T-helper 2 cell treated with Interferon-gamma antibody and Interleukin-4, amounts not matched to agents 5 μg/mL and 100 μg/mL, for 36 hours (primary cell): ENCODE measurements at places on chromosomes 6 and 20.

DNA sequence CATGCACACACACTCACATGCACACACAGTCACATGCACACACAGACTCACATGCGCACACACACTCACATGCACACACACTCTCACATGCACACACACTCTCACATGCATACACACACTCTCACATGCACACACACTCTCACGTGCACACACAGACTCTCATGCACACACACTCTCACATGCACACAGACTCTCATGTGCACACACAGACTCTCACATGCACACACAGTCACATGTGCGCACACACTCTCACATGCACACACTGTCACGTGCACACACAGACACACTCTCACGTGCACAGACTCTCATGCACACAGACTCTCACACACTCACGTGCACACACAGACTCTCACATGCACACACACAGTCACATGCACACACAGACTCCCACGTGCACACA is 36.6 kb upstream of the VSX1 start:
- H3K27me3 ChIP-seq = peaks cover 17% of the 10 kb centered on the region
- H3K4me1 ChIP-seq = no peaks in the 10 kb centered on the region
- H3K27ac ChIP-seq = no peak overlapping the region
- H3K36me3 ChIP-seq = no peaks in the 10 kb centered on the region
- H3K4me3 ChIP-seq = no peak overlapping the region

DNA sequence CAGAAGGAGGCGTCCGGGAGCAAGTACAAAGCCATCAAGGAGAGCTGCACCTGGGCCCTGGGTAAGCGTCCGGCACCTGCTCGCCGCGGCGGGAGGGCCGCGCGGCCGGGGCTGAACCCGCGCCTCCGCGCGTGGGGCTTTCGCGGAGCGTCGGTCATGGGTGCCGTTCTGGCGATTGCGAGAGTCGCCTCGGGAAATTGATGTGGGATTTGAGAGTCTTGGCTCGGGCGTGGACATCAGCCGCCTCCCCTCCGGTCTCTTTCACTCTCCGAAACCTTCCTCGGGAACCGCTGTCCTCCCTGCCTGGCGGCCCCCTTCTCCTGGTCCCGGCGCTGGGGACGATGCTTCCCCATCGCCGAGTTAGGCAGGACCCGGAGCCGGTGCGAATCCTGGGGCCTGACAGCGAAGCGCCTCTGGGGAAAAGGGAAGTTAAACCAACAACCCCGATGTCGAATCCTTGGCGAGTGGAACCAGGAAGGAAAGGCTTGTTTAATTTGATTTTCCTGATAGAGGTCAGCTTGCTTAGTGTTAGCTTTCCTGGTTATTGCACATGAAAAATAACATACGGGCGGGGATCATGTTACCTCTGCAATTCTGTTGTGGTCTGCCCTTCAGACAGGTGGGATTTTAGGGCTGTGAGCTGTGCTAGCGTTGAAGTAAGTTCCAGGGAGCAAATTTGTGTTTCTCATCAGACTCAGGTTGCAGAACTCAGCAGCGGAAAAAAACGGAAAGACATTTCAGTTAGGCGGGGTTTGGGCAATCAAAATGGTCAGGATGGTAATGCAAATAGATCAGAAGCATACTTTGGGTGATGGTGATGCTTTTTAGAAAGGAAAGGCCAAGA is 594 bp downstream of the ARFGEF3 start:
- H3K4me3 ChIP-seq = peak overlapping the region; percentile 68
- no peak overlapping the region for H3K27ac ChIP-seq
- no peaks in the 10 kb centered on the region for H3K36me3 ChIP-seq
- DNase-seq = no peak

- H3K4me3 ChIP-seq = no peak overlapping the region
- no peaks in the 10 kb centered on the region for H3K27me3 ChIP-seq
- no peaks in the 10 kb centered on the region for H3K36me3 ChIP-seq
- H3K4me1 ChIP-seq = peaks cover 14% of the 10 kb centered on the region
Observed at GRCh38 chr6:34736823-34737222, 20.5 kb upstream of the SNRPC start.

GRCh38 chr6:147057188-147057587 is 147.0 kb upstream of the STXBP5 start:
- no peak overlapping the region for H3K4me3 ChIP-seq
- DNase-seq = no peak
- no peaks in the 10 kb centered on the region for H3K36me3 ChIP-seq
- H3K27ac ChIP-seq = no peak overlapping the region
- no peaks in the 10 kb centered on the region for H3K4me1 ChIP-seq

DNA sequence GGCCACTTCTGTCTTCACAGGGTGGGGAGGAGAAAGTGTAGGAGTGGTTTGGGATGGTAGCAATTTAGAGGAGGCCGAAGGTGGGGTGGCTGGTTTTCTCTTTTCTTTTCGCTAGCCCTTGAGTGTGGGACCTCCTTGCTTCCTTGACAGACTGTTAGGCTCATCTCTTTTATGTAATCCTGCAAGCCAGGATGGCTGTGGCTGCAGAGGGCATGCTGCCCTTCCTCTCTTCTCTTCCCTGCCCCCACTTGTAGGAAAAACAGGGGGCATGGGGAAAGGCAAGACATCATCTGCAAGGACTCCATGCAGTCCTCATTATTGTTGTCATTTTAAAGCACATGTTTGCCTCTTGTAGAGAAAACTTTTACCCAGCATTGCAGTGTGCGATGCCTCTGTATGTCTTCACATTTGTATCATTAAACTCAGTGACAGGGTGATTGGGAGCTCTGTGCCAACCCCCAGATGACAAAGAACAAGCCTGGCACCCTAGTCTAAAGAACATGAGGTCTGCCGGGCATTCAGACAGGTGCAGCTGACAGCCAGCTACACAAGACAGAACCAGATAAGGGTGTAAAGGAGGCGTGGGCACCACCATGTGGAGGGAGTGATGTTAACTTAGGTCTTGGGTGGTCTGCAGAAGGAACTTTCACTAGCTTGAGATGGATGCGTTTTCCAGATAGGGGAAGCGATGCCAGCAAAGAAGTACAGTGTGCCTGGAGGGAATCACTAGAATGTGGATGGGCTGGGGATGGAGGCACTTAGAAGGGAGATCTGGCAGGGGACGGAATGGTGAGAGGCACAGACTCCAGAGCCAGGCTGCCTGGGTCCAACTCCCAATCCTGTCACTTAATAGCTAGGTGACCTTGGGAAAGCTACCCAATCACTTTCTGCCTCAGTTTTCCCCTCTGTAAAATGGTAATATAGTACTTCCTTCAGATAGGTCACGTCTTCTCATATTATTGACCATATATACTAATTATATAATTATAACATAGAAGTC is 207.6 kb downstream of the TBC1D7 start:
- peaks cover 14% of the 10 kb centered on the region for H3K27me3 ChIP-seq
- DNase-seq = no peak
- H3K27ac ChIP-seq = no peak overlapping the region
- no peaks in the 10 kb centered on the region for H3K4me1 ChIP-seq

DNA sequence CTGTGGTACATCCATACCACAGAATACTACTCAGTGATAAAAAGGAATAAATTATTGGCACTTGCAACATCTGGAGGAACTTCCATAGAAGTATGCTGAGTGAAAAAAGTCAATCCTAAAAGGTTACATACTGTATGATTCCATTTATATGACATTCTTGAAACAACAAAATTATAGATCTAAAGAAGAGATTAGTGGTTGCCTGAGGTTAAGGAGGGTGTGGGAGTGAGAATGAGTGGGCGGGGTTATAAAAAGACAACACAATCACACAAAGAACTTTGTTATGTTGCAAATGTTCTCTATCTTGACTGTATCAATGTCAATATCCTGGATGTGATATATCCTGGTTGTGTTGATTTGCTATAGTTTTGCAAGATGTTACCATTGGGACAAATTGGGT is 21.2 kb downstream of the SNRPB start:
- DNase-seq = peak; percentile 55
- H3K36me3 ChIP-seq = no peaks in the 10 kb centered on the region
- H3K4me3 ChIP-seq = no peak overlapping the region
- peaks cover 6% of the 10 kb centered on the region for H3K27me3 ChIP-seq
- peaks cover 16% of the 10 kb centered on the region for H3K4me1 ChIP-seq
- no peak overlapping the region for H3K27ac ChIP-seq

DNA sequence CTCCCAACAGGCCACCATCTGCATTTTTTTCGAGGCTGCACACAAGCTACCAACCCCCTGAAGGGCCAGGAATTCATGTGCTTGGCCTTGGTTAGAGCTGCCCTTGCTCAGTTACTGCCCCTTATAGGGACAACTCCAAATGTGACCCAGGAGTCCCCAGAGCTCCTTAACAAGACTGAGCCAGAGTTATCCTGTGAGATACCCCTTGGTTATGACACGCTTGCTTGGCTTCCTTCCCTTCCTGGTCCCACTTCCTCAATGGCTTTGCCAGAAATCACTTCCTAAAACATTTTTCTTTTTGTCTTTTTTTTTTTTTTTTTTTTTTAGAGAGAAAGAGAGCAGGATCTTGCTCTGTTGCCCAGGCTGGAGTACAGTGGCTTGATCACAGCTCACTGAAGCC is 8.9 kb downstream of the TREM1 start:
- DNase-seq = no peak
- H3K4me1 ChIP-seq = peaks cover 8% of the 10 kb centered on the region
- H3K27ac ChIP-seq = no peak overlapping the region
- no peak overlapping the region for H3K4me3 ChIP-seq

DNA sequence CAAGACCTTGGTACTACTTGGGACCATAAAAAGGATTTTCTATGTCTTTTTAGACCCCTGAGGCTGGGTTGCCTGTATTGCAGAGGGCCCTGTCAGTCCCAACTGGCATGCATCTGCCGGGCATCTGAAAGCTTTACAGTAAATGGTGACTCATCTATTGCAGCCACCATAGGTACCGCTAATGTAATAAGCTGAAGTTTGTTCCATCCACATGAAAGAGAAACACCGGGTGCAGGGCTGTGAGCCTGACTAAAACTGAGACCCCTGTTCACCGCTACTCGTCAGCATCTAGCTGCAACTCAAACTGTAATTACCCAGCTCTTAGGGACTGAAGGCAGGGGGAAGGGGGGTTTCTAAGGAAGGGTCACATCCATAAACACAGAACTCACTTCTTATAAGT is 49.5 kb downstream of the TRERF1 start:
- H3K36me3 ChIP-seq = peaks cover 25% of the 10 kb centered on the region
- H3K27me3 ChIP-seq = no peaks in the 10 kb centered on the region
- H3K4me3 ChIP-seq = peak overlapping the region; percentile 49
- H3K4me1 ChIP-seq = peaks cover 55% of the 10 kb centered on the region
- H3K27ac ChIP-seq = peak overlapping the region; percentile 70
- peak; percentile 70 for DNase-seq

GRCh38 chr20:49573900-49574416 is 6.0 kb upstream of the PTGIS start:
- peaks cover 9% of the 10 kb centered on the region for H3K27me3 ChIP-seq
- no peak for DNase-seq
